ENCODE measurements at places on chromosomes 7 and 10.

DNA sequence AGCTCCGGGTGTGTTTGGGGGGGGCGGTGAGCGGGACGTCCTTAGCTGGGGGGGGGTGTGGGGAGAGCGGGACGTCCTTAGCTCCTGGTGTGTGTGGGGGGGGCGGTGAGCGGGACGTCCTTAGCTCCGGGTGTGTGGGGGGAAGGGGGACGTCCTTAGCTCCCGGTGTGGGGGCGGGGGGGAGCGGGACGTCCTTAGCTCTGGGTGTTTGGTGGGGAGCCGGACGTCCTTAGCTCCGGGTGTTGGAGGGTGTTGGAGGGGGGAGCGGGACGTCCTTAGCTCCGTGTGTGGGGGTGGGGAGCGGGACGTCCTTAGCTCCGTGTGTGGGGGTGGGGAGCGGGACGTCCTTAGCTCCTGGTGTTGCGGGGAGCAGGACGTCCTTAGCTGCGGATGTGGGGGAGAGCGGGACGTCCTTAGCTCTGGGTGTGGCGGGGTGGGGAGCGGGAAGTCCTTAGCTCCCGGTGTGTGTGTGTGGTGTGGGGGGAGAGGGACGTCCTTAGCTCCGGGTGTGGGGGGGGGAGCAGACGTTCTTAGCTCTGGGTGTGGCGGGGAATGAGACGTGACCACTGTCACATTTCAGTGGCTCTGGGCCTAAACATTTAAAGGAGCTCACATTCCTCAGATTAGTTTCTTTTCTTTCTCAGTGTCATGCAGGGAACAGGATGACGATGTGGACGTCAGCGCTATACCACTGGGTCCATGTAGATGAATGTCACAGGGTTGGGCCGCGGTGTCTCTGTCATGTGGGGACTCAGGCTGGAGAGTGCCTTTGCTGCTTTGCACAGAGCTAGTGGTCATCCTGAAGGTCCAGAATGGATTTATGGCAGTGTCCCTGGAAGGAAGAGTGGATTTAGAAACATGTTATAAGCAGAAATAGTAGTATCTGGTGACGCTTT is 7.5 kb downstream of the DYNC2I1 start:
- DNase-seq: peak; percentile 40

DNA sequence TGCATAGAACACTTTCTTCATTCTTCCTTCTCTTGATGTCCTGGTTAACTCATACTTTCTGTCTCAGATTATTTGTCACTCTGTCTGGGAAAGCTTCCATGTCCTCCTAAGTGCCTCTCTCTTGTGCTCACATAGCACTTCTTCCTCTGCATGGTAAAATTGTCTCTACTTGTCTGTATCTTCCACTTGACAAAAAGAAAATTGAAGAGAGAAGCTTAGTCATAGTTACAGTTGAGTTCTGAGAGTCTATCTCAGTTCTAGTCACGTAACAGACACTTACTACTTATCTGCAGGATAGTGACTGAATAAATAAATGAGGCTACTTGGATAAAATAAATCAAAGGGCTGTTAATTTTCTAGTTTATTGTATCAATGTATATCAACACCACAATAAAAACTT is 458.1 kb downstream of the HTR7 start:
- no peak for DNase-seq

GRCh38 chr7:91344911-91345310 is 80.7 kb downstream of the FZD1 start:
- DNase-seq: no peak

GRCh38 chr7:16046041-16046440 is 359.6 kb upstream of the MEOX2 start:
- no peak for DNase-seq

DNA sequence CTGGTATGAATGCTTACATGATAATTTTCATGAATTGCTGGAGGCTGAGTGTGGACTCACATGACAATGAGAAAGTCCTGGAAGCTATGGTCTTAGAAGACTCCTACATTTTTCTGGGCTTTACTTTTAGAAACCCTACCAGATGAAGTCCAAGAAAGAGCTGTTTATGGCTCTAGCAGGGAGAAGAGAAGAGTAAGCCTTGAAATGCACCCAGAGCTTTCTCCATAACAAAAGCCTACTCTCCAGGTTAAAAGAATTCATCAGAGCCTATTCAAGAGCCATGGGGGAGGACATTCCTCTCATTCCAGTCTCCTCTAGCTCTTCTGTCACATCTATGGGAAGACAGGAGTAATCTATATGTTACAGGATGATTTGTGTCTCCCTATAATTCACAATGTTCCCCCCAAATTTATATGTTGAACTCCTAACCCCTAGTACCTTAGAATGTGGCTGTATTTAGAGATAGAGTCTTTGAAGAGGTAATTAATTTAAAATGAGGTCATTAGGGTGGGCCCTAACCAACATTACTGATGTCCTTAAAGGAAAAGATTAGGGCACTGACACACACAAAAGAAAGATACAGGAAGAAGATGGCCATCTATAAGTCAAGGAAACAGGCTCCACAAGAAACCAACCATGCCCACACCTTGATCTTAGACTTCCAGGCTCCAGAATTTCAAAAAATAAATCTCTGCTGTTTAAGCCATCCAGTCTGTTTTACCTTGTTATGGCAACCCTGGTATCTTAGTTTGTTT is 193.8 kb upstream of the PTER start:
- no peak for DNase-seq

- peak; percentile 15 for DNase-seq
Observed at GRCh38 chr10:96767611-96768010, 47.3 kb upstream of the PIK3AP1 start.

GRCh38 chr7:40014376-40014775 is 64.3 kb downstream of the CDK13 start:
- DNase-seq: no peak

GRCh38 chr7:50502947-50503346 is 52.8 kb upstream of the FIGNL1 start:
- DNase-seq: no peak

DNA sequence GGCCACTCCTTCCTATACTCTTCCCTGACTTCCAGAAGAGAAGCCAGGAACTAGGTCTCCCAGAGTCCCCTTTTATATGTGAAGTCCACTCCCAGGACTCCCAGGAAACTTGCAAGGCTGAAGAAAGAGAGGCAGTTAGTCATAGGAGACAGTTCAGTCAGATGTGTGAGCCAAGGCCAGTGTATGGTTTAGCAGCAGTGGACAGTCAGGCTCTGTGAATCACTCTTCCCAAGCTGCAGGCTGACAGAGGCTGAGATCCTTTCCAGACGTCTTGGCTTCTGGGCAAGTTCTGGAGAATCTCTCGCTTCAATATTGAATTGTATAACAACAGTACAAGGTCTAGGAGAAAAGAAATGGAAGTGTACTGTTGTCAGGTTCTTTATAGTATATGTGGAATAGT is 26.9 kb downstream of the BLVRA start:
- DNase-seq: peak; percentile 86

- no peak for DNase-seq
Observed at GRCh38 chr7:92799446-92800211, 36.7 kb downstream of the CDK6 start.

GRCh38 chr7:22675917-22676343 is 51.1 kb upstream of the IL6 start:
- DNase-seq: peak; percentile 88

- peak; percentile 97 for DNase-seq
Observed at GRCh38 chr10:71713135-71714030, 6.2 kb downstream of the C10orf105 start.

- no peak for DNase-seq
Observed at GRCh38 chr7:116629051-116629463, 42.9 kb upstream of the MET start.

GRCh38 chr10:77898323-77899079 is 28.1 kb downstream of the DLG5 start:
- DNase-seq: peak; percentile 40

- DNase-seq: no peak
Observed at GRCh38 chr10:85492684-85493083, 873.9 kb downstream of the GRID1 start.

- no peak for DNase-seq
Observed at GRCh38 chr7:37081436-37081835, 357.1 kb upstream of the AOAH start.

GRCh38 chr7:11228515-11228914 is 254.8 kb downstream of the PHF14 start:
- no peak for DNase-seq

DNA sequence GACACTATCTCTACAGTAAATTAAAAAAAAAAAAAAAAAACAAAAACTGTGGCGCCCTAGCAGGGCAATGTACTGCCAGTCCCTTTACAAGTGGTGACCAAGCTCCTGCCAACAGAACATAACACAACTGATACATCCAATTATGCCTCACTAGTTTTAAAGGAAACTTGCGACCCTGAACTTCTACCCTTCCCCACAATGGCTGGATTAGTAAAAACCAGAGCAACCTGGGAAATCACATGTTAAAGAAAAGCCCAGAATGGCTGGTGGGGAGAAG is 16.5 kb downstream of the ATE1 start:
- no peak for DNase-seq

DNA sequence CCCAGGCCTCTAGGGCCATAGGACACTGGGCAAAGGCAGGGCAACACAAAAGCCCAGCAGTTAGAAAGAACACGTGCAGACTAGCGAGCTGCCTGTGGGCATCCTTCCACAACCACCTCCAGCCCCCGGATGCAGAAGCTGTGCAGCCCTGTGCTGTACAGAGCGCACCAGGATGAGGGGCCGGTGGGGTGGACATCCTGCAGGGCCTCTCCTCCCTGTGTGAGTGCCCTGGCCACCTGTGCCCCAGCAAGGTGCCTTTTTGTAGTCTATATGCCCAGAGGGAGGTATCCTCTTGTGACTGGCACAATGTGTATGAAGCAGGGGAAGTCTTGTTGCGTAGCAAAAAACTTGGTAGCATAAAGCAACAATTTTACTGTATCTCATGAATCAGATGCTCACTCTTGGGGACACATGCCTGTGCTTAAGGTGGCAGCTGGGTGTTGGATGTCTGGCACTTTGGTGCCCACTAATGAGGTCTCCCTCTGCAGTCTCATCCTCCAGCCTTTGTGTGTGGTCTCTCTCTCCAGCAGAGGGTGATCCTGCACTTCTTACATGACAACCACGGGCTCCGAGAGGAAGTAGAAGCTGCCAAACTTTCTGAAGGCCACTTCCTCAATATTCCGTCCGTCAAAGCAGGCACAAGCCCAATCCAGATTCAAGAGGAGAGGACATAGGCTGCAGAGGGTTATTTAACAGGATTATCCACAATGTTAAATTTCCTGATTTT is 8.7 kb downstream of the NCAPG2 start:
- DNase-seq: peak; percentile 16

- DNase-seq: no peak
Observed at GRCh38 chr7:17985473-17986239, 42.0 kb downstream of the PRPS1L1 start.

- no peak for DNase-seq
Observed at GRCh38 chr7:44448922-44449583, 41.4 kb downstream of the NUDCD3 start.

GRCh38 chr10:9239298-9239697 is 1184.8 kb downstream of the GATA3 start:
- peak; percentile 88 for DNase-seq

DNA sequence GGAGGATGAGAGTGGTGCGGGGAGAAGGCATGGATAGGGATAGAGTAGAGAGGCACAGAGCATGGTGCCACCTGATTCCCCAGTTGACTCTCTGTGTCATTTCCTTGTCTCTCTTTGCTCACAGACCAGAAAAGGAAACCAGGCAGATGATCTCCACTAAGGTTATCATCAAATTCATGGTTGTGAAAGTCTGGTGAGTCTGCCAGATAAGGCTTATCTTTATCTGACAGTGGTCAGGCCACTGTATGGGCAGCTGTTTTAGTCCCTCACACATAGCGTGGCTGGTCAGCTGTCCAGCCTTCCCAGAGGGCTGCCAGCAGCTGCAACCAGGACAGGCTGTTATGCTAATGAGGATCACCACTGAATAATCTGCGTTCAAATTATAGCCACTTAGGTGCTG is 99.0 kb downstream of the ADRA2A start:
- DNase-seq: no peak

GRCh38 chr10:49287689-49288340 is 11.2 kb upstream of the C10orf71 start:
- no peak for DNase-seq

- DNase-seq: no peak
Observed at GRCh38 chr10:68628576-68629127, 68.5 kb downstream of the TET1 start.

GRCh38 chr10:95896071-95896850 is 11.5 kb upstream of the CC2D2B start:
- no peak for DNase-seq

DNA sequence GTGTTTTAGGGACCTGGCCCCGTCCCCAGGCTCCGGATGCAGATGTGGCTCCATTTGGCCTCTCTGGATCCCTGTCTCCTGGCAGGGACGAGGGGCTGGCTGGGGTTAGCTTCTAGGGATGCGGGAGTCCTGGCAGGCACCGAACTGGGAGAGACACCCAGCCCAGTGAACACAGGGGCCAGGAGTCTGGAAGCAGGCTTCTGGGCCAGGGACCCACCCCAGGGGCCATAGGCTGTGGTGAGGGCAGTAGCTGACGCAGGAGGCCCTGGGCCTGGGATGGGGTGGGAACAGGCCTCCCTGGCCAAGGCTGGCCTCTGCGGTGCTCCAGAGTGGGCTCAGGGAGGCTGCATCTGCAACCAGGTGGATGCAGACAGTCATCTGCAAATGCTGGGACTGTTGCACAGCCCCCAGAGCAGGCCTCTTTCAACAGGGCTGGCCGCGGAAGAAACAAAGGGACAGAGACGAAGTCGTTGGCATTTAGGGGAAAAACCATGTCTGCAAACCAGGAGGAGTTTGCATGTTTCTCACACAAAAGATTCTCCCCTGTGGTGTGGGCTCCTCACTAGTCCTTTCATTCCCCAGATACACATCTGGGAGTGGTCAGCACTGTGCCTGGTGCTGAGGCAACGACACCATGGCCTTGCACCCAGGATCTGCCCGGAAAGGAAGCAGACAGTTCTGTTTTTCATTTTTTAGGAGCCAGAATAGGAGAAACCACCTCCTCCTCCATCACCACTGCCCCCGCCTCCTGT is 36.4 kb upstream of the ZNF488 start:
- no peak for DNase-seq

- no peak for DNase-seq
Observed at GRCh38 chr10:133459454-133460207, 5.9 kb downstream of the SCART1 start.

DNA sequence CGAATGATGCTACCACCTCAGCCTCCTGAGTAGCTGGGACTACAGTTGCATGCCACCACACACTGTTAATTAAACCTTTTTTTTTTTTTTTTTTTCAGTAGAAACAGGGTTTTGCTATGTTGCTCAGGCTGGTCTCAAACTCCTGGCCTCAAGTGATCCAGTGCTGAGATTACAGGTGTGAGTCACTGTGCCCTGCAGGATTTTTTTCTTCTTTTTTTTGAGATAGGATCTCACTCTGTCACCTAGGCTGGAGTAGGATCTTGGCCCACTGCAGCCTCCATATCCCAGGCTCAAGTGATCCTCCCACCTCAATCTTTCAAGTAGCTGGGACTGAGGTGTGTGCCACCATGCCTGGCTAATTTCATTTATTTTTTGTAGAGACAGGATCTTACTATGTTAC is 6.4 kb downstream of the ACTA2 start:
- DNase-seq: no peak

GRCh38 chr10:65891073-65891981 is 1034.5 kb upstream of the LRRTM3 start:
- no peak for DNase-seq

Data from NCI-H226 (cell line).